ENCODE measurements at places on chromosomes 7 and 10.

- no peak for DNase-seq
These were observed 110.1 kb downstream of the SVIL start for GRCh38 chr10:29524720-29525119.

GRCh38 chr7:17770710-17771375 is 169.5 kb downstream of the SNX13 start:
- no peak for DNase-seq

GRCh38 chr10:110208614-110209453 is 1.4 kb downstream of the MXI1 start:
- DNase-seq = no peak

- DNase-seq = no peak
These were observed 45.8 kb downstream of the ALDH18A1 start for GRCh38 chr10:95610727-95611126.

- DNase-seq = peak; percentile 44
These were observed 1.1 kb upstream of the HBP1 start for GRCh38 chr7:107167483-107168232.

- DNase-seq = no peak
These were observed 19.5 kb downstream of the ATP6V1F start for GRCh38 chr7:128882134-128882533.

DNA sequence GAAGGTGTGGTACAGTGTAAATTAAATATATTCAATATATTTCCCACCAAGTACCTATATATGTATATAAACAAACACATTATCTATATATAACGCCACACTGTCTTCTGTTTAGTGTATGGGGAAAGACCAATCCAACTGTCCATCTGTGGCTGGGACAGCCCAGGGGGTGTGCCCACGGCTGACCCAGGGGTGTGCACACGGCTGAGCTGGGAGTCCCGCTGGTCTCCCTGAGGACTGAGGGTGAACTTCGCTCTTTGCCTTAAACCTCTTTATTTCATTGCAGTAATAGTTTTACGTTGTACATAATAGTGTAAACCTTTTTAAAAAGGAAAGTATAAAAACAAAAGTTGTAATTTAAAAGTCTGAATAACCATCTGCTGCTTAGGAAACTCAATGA is 6.3 kb downstream of the EN2 start:
- no peak for DNase-seq
